A549 treated with Hydrocortisone at 1 μM for 4 hours (cell line): ENCODE measurements at places on chromosomes 7 and 10. TPM values are rescaled to one million over a fixed set of nuclear protein-coding genes. Genes with fewer than 3 reads are reported as not detected.

PDK4 gene
- 19.8 to 29.9 TPM (median 26.9 TPM) in 5 replicates for total RNA-seq

GJC3 gene
- 0.16 TPM in 1 of 5 replicates, not detected in the others for total RNA-seq

EGFR gene
- 82.3 to 139 TPM (median 107 TPM) in 5 replicates for total RNA-seq

ANKRD30A gene
- 0.36 to 0.99 TPM (median 0.86 TPM) in 5 replicates for total RNA-seq

C7orf33 gene
- not detected in 5 replicates for total RNA-seq

KAZALD1 gene
- total RNA-seq = 2.4 to 3.5 TPM (median 2.8 TPM) in 5 replicates

IKZF1 gene
- not detected in 5 replicates for total RNA-seq

CALCR gene
- total RNA-seq = not detected in 5 replicates

LSM8 gene
- total RNA-seq = 39.1 to 48.4 TPM (median 40.6 TPM) in 5 replicates

OR6B1 gene
- not detected in 5 replicates for total RNA-seq

FGFBP3 gene
- 2.1 to 2.6 TPM (median 2.5 TPM) in 5 replicates for total RNA-seq

CYP2C9 gene
- 0.06 to 0.14 TPM (median 0.08 TPM) in 3 of 5 replicates, not detected in the others for total RNA-seq

CCDC172 gene
- total RNA-seq = not detected in 5 replicates

PDE6C gene
- not detected in 5 replicates for total RNA-seq

PRSS37 gene
- not detected in 5 replicates for total RNA-seq

CFAP43 gene
- 0.10 to 0.25 TPM (median 0.21 TPM) in 4 of 5 replicates, not detected in the other for total RNA-seq

EBLN1 gene
- not detected in 5 replicates for total RNA-seq

EN2 gene
- total RNA-seq = 0.68 to 0.97 TPM (median 0.83 TPM) in 5 replicates

LIPJ gene
- total RNA-seq = not detected in 5 replicates

SUFU gene
- 5.8 to 8.0 TPM (median 7.3 TPM) in 5 replicates for total RNA-seq

DNAJC2 gene
- 34.9 to 46.1 TPM (median 38.3 TPM) in 5 replicates for total RNA-seq

POLL gene
- 13.9 to 17.5 TPM (median 15.9 TPM) in 5 replicates for total RNA-seq

HOXA11 gene
- 0.58 to 0.68 TPM (median 0.63 TPM) in 5 replicates for total RNA-seq

MMP21 gene
- 0.05 TPM in 1 of 5 replicates, not detected in the others for total RNA-seq

MRLN gene
- total RNA-seq = not detected in 5 replicates

EFCAB10 gene
- total RNA-seq = 2.3 to 3.5 TPM (median 3.2 TPM) in 5 replicates

ZNF680 gene
- total RNA-seq = 1.4 to 3.2 TPM (median 2.0 TPM) in 5 replicates

FAM53B gene
- total RNA-seq = 10.3 to 13.2 TPM (median 12.9 TPM) in 5 replicates
